ENCODE measurements at places on chromosomes 7 and 10.

DNA sequence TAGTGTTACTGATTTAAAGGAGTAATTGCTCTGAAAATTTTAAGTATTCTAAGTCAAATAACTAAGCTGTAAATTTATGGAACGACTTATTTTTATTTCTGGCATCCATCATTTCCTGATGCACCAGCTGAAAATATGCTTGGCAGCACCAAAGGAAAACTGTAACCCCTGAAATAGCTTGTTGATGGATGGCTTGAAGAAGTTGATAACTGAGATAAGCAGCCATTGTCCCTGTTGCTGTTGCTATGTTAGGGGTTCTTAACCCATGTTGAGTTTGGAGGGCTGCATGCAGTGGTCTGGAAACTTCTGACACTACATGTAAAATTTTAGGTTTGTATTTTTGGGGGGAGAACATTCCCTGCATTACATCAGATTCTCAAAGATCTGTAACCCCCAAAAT is 30.6 kb downstream of the RPA3 start:
- no peak for DNase-seq

GRCh38 chr10:44253769-44254462 is 131.0 kb downstream of the CXCL12 start:
- DNase-seq, result peak; percentile 95

DNA sequence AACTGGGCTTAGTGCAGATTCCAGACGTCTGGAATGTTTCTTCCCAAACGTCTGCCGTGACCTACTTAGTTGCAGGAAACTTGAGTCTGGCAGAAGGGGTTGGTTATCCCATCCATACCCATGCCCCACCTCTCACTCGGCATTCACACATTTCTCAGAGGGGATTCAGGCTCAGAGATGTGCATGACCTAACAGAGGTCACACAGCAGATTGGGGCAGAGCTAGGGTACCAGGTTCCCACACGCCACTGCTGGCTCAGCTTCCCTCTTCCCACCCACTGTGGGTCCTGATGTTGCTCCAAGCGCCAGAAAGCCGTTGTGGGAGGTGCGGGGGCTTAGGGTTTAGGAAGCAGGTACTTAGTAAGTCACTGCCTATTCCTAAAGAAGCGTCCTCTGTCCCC is 3.0 kb downstream of the UCMA start:
- DNase-seq, result no peak

- no peak for DNase-seq
Measured at GRCh38 chr10:89167915-89168314, 39.2 kb downstream of the CH25H start.

DNA sequence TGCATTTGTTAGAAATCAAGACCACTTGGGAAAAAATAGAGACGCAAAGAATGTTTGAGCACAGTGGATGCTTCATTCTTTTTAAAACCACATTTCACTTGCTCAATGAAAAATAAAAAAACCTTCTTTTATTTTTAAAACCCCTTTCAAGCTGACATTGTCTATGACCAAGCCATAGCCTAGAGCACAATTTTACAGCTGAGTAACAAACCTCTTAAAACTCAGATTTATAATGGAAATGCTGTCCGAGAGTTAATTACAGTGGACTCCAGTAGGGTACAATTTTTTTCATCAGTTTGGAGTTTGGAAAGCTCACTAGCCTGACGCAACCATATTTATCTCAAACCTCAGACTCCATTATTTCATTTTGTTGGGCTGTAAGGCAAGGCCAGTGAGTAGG is 116.3 kb downstream of the RNLS start:
- no peak for DNase-seq

DNA sequence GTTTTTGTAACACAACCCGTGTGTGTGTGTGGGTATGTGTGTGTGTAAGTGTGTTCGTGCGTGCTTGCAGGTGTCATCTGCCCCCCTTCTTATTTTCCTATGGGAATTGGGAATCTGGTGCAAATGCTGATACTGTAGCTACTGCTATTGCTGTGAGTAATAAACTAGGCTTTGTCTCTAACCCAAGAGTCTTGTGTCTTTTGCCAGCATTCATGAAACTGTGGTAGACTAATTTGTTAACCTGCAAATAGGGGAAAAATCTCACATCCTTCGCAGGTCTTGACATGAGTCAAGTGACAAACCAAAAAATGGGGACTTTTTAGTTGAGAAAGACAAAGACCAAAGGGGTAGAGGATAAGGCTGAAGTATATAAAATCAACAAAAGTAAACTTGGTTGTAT is 57.9 kb upstream of the FAM133B start:
- no peak for DNase-seq

GRCh38 chr10:121910673-121911420 is 17.0 kb downstream of the ATE1 start:
- DNase-seq, result peak; percentile 5

DNA sequence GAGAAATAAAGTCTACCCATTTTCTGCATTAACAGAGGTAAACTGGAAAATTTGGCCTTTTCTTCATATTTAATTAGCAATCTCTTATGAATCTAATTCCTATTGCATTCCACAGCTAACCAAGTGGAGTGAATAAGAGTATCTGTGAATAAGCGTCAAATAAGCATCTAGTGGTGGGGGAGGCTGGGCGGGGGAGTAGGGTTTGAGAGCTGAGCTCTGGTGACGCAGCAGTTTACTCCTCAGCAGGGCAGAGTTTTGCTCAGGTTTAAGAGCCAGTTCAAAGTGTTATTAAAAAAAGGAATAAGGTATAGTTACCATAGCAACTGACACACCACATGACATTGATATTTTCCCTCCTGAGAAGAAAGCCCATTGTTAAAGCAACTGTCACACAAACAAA is 1346.8 kb upstream of the CELF2 start:
- no peak for DNase-seq

DNA sequence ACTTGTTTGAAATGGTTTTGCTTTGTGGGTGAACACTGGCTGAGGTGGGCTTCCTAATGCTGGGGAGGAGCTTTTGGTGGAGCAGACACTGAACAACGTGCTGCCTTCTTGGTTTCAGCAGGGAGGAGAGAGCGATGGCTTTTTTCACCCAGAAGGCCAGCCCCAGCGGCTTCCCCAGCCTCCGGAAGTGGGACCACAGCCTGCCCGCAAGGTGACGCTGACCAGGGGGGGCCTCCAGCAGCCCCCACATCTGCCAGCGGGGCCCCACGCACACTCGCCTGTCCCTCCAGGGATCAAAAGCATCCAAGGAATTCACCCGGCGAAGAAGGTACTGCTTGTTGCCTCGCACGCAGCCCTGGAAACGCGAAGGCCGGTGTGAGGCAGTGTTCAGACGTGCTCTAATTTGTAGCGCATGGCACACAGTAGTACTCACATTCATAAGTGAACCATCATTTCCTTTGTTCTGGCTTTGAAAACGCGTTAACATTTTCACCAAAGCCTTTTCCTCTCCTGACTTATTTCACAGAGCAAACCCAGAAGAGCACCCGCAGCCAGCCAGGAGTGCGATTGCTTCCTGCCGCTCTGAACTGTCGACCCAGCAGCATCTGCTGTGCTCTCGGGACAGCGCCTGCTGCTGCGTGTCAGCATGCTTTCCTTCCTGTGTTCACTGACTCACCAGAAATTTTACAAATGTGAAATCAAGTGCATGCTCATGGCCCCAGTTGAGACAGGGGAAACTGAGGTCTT is 48.4 kb downstream of the SHH start:
- peak; percentile 86 for DNase-seq

DNA sequence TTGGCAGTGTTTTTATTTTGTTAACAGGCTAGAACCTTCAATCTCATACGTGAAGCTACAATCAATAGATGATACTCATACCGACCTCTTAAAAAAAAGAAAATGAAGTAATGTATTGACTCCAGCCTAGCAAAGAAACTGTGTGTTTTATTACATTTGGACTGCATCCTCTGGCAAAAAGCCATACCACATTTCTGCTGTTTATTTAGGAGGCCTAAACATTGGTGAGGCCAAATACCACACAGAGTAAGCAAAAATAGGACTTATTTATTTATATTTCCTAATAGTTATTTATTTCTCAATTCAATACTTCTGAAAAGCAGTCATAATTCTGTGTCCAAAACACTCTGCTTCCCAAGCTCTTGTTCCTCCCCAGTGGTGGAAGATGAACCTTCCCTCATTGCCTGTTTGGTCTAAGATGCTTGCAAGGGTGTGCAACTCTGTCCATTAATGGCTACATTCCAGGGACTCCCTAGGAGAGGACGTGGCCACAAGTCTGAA is 398.8 kb upstream of the KLF6 start:
- peak; percentile 37 for DNase-seq

GRCh38 chr7:129434675-129435318 is 565 bp downstream of the STRIP2 start:
- DNase-seq, result peak; percentile 8

- DNase-seq, result peak; percentile 67
Measured at GRCh38 chr7:15851201-15851600, 164.7 kb upstream of the MEOX2 start.

DNA sequence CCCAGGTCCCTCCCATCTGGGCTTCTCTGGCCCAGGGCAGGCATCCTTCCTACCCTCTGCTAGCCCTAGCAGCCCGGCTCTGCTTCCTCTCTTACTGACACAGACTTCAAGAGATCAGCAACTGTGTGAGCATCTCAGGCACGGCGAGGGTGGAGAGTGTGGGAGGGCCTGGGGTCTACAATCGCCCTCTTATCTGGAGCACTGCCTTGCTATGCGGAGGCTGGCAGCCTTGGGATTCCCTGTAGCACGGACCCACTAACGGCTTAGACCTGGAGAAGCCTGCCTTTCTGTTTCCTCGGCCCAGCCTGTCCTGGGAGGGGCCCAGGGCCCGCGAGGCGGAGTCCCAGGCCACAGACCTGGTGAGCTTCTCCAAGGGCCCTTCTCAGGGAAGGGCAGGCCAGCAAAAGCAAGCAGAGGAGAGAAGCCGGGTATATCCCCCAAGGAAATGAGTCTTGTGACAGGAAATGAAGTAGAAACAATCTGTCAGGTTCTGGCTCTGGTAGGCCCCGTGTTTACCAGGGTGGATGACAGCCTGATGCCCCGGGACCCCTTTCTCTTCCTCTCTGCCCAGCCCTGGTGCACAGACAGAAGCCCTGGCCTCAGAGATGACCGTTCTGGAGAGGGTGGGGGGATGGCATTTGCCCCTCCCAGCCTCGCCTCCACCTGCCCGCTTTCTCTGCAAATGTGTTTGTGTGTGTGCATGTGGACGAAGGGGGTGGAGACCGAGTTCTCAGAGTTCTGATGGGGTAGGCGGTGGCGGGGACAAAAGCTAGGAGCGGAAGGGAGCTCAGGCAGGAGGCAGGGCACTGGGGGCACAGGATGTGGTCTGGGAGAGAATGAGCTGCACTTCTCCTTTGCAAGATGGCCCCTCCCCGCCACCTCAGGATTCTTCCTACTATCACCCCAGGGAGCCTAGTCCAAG is 2.5 kb downstream of the LRCH4 start:
- no peak for DNase-seq

- peak; percentile 35 for DNase-seq
Measured at GRCh38 chr10:29648114-29648982, 13.6 kb upstream of the SVIL start.

- no peak for DNase-seq
Measured at GRCh38 chr10:48737886-48738285, 53.2 kb downstream of the WDFY4 start.

GRCh38 chr10:9296190-9296589 is 1241.7 kb downstream of the GATA3 start:
- peak; percentile 27 for DNase-seq

DNA sequence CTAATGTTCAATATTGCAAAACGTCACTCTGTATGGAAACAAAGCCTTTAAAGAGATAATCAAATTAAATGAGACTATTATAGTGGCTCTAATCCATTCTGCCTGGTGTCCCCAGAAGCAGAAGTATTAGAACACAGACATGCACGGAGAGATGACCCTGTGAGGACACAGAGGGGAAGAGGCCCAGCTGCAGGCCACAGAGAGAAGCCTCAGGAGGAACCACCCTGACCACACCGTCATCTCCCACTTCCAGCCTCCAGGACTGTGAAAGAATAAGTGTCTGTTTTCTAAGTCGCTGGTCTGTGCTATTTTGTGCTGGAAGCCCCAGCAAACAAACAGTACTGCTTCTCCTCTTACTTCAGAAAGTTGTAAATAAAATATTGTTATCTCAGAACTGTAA is 283.5 kb upstream of the ADARB2 start:
- no peak for DNase-seq

DNA sequence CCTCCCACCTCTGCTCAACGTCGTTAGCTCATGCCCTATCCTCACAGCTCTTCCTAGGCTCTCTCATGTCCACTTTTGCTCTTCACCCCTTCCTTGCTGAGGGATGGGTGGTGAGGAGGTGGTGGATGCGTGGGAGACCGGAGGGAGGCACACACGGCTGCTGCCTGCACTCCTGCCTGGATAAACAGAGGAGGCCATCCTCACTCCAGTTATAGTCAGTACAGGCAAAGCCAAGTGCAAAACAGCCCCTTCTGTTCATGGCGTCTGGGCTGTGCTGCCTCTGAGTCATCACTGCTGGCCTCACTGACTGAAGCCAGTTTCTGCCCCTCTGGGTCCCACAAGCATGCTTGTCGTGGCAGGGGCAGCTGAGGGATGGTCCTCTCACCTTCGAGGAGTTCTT is 31.9 kb upstream of the LRRC4 start:
- DNase-seq, result no peak

DNA sequence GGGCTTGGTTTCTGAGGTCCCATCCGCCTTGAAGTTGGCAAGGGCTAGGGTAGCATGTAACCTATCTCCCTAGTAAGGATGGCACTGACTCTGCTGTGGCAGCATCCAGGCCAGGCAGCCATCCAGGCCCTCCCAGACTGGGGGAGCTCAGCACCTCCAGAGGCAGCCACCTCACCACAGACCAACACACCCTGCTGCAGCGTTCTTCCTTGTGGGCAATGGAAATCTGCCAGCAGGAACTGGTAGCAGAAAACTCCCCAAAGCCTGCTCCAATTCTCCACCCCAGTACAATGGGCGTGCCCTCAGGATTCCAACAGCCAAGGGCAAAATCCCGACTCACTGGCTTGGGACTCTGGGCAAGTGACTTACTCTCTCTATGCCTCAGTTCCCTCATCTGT is 27.5 kb downstream of the DLG5 start:
- peak; percentile 65 for DNase-seq

GRCh38 chr10:77583527-77583926 is 54.1 kb downstream of the KCNMA1 start:
- no peak for DNase-seq

GRCh38 chr10:90587081-90587491 is 270.8 kb downstream of the HTR7 start:
- peak; percentile 65 for DNase-seq

DNA sequence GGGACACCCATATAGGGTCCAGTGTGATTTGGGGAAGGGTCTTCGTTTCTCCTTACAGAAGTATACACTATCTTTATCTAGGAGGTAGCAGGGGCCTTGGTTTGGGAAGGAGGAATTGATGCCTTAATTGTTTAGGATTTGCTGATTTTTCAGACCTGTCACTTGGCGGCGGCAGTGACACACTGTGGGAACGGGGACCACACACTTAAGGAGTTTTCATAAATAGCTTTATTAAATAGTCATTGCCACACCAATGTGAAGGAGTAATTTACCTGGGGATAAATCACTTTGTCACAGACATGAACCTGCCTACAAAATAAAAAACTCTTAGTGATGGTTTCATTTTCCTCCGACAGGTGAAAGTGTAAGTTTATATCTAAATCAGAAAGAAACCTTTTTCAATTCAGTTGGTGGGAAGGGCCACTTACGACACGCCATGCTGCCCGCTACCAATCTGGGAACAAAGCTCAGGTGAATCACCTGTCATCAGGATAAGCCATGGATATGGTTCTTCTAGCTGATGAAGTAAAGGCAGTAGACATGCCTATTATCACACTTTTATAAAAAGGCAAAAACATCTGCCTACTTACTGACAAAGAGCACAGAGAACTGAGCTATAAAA is 12.3 kb upstream of the ENO4 start:
- peak; percentile 16 for DNase-seq

GRCh38 chr7:69843653-69844052 is 245.4 kb downstream of the AUTS2 start:
- no peak for DNase-seq

- DNase-seq, result no peak
Measured at GRCh38 chr10:30540276-30540675, 89.3 kb downstream of the LYZL2 start.

Data from fibroblast of skin of abdomen (primary cell).